ENCODE measurements at places on chromosomes 7 and 10.

- no peak for DNase-seq
Observed at GRCh38 chr10:24406809-24407483, 198.0 kb downstream of the KIAA1217 start.

DNA sequence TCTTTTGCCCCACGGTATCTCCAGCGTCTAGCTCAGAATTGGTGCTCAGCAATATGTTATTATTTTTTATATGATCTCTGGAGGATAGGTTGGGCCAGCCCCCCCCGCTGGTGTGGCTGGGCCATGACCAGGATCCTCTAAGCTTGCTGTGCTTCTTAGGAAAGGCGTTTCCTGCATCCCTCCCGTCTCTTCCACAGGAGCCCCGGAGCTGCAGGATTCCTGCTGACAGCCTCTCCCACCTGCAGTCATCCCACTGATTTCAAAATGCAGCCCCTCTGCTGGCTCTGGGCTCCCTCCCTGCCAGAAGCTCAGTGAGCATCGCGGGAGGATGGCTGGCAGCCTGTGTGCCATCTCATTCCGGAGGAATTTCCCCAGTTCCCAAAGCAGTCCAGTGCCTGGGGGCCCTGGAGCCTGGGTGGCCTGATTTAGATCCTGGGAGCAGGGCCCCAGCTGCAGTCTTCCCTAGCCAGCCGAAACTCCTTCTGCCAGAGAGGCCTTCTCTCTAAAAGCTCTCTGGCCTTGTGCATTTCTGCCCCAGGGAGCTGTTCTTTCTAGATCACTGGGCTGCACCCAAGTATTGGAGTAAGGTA is 21.8 kb upstream of the GOLGA7B start:
- DNase-seq: no peak

- DNase-seq: no peak
Observed at GRCh38 chr10:44716470-44717015, 194.6 kb upstream of the TMEM72 start.

DNA sequence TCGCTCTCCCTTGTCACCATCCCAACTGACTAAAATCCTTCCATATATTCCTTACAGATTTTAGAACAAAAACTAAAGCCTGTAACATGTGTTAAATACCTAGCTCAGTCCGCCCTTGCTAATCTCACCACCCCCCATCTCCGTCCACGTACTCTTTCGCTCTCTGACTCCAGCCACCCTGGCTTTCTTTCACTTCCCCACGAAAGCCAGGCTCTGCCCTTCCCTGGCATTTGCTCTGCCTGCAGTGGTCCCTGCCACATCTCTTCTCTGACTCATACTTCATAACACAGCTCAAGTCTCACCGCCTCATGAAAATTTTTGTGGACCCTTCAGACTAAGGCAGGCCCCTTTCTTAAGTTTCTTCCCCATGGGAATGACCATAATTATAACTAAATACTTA is 11.7 kb upstream of the GPAM start:
- no peak for DNase-seq

GRCh38 chr10:59463909-59464308 is 101.6 kb upstream of the FAM13C start:
- no peak for DNase-seq

GRCh38 chr7:5697754-5698424 is 83.6 kb downstream of the RNF216 start:
- DNase-seq: no peak

GRCh38 chr10:103818105-103818504 is 37.3 kb downstream of the SH3PXD2A start:
- DNase-seq: no peak

DNA sequence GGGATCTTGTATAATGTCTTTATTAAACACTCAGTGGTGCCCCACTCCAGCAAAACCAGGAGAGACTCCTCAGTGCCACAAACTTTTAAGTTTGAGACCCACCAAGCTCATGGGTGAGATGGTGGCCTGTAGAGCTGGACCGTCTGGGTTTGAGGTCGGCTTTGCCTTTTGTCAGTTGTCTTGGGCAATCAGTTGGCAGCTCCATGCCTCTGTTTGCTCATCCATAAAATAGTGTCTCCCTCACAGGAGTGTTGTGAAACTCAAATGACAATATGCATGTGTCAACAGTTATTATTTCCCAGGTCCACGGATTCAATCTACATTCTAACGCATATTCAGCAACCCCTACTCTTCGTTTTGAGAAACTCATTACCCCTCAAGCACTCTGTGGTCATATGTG is 367.8 kb upstream of the C7orf33 start:
- no peak for DNase-seq

DNA sequence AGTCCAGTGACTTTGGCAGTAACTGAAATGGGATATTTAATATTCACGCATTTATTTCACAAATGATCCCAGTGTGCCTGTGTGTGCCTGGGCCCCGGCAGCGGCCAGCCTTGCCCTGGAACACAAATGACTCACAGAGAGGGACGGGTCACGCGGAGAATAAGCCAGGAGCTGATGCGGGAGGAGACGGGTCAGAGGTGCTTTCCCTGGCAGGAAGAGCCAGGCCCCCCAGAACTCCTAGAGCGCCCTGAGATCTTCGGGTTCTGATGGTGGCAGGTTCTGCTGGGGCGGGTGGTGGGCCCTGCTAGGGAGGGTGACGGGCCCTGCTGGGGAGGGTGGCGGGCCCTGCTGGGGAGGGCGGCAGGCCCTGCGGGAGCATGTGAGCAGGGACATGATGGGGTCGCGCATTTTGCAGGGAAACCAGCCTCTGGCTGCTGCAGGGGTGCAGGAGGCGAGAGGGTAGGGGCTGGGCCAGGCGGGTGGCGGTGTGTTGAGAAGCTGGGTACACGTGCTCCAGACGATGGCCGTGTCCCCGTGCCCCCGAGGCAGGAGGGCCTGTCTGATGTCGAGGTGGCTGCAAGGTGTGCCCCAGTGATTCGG is 84.2 kb upstream of the DIP2C start:
- DNase-seq: no peak

DNA sequence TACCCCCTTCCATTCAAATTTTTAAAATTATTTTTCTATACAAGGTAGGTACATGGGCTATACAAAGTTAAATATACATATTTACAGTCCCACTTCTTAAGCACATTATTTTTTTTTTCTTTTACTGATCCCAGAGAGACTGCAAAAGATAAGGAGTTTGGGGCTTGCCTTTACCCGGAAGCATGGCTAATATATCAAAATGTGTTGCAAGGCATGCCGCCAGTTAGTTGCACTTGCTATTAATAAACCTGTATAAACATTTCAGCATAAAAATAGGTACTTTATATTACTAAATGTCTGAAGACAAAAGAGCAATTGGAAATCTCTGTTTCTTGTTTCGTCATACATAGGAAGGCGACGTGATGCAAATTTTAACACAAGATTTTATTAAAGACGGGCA is 21.5 kb upstream of the PDLIM1 start:
- DNase-seq: no peak

- DNase-seq: peak; percentile 36
Observed at GRCh38 chr7:151429560-151430331, 10.2 kb downstream of the CRYGN start.

GRCh38 chr7:159083001-159083697 is 61.5 kb downstream of the VIPR2 start:
- no peak for DNase-seq

- no peak for DNase-seq
Observed at GRCh38 chr10:71234970-71235685, 22.8 kb downstream of the UNC5B start.

GRCh38 chr10:59331661-59332060 is 30.7 kb downstream of the FAM13C start:
- no peak for DNase-seq

DNA sequence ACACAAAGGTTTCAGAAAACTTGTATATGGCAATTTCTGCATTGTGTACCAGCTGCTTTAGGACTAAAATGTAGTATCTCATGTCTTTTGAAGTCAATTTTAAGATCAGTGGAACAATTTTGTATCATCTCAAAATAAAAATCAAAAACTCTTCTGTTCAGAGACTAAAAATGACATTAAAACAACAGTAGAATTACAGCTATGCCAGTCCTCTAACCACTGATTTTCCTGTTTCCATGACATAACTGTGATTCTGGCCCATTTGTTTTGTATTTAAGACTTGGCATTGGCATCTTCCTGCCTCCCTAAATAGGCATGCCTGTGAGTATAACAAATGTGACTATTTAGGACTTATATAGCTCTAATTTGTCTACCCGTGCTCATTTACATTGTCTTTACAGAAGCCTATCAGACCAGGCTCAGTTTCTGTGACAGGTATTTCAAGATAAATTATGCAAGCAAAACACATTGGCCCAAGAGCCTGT is 29.1 kb upstream of the VPS41 start:
- no peak for DNase-seq

GRCh38 chr10:113538151-113538550 is 14.7 kb upstream of the HABP2 start:
- DNase-seq: no peak

GRCh38 chr7:12674861-12675260 is 12.6 kb upstream of the ARL4A start:
- no peak for DNase-seq

GRCh38 chr7:24862461-24862860 is 105.2 kb upstream of the GSDME start:
- DNase-seq: no peak

DNA sequence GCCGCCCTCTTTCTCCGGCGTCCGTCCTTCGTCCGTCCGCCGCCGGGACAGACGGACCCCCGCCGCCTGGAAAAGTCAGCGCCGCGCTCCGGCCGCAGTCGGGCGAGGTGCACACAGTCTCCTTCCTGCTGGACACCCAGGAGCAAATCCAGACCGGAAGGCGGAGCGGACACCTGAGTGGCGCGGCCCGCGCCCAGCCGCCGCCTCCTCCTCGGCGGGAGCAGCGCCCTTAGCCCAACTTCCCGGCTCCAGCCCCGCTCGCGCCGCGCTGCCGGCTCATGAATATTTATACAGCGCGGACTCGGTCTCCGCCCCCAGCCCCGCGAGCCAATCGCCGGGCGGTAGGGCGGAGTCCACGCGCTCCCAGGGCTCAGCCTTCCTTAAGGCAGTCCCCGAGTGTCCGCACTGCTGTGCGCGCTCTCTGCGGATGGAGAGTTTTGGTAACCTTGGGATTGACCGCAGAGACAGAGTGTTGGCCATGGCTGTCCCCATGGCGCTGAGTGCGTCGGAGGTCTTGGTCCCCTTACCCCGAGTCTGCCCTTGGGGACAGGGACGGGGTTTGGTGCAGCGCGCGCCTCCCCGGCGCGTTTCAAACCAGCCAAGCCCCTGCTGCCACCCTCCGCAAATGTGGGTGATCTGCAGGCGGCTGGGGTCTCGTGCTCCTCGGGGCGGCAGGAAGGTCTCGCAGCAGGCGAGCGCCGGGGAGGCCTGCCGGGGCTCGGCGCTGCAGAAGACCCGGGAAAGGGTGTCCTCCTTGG is at the start of gene FZD8:
Gene FZD8 (minus strand): TSS at position 262 of the 758 bp plus-strand sequence. CDS start 867 bp downstream, outside the sequence.
- DNase-seq: peak; percentile 34

DNA sequence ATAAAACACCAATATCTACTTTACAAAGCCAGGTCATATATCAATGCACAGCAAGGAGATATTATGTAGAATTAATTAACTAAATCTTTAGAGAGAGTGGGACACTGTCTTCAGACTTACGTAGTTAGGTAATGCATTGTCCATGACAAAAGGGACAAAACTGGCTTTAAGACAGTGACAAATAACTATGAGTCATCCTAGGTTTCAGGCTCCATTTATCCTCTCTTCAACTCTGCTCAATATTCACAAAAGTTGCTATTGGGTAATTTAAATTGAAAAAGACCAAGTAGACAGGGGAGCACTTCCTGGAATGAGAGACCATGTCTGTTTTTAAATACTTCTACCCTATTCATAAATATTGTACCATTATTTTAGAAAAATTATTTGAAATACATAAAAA is 464.5 kb downstream of the ARL4A start:
- DNase-seq: no peak

- DNase-seq: no peak
Observed at GRCh38 chr7:149729983-149730801, 43.2 kb downstream of the ZNF467 start.

- DNase-seq: no peak
Observed at GRCh38 chr10:126705951-126706565, 35.6 kb upstream of the C10orf90 start.

DNA sequence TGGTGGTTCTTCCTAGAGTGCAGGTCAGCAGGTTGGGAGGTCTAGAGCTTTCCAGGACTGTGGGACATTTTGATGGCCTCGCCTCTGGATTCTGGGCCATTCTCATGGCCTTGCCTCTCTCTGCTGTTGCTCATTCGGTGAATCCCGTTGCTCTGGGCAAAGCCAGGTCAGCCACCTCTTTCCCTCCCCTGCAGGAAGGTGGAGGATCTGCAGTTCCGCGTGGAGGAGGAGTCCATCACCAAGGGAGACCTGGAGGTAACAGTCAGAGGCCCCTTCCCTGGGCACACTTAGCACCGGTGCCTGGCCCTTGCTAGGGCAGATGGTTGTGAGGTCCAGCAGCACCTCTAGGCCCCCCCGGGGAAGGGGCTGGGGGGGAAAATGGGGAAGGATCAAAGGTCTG is 74.9 kb downstream of the CLIP2 start:
- DNase-seq: no peak

GRCh38 chr7:35253710-35254495 is at the start of gene TBX20:
Gene TBX20, minus strand, starts transcription at chr7:35254100. Its CDS starts 480 bp downstream, at chr7:35253620.
- DNase-seq: no peak

DNA sequence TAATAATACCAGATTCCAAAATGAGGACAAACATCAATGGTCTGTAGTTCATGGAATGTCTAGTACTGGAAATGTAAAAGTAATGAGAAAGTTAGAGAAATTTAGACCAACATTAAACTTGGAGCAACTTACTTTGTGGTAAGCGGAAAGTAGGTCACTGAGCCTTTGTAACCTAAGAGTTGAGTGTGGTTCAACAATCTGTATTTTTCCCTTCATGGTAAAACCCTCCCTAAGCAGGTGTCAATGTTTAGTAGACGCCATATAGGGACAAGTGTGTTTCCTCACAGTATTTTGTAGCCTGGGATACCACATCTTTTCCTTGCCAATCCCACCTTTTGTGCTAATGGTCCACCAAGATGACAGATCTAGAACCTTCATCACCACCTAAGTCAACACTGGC is 67.3 kb upstream of the RSU1 start:
- no peak for DNase-seq

- DNase-seq: no peak
Observed at GRCh38 chr10:85430991-85431390, 935.6 kb downstream of the GRID1 start.

DNA sequence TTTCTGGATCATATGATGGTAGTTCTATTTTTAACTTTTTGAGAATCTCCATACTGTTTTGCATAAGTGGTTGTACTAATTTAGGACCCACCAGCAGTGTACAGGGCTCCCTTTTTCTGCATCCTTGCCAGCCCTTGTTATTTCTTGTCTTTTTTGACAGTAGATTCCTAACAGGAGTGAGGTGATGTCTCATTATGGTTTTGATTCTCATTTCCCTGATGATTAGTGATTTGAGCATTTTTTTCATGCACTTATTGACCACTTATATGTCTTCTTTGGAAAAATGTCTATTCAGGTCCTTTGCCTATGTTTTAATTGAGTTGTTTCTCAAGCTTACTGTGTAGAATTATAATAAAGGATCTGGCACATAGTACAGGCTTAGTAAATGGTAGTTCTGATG is 238.8 kb upstream of the BMPER start:
- no peak for DNase-seq

DNA sequence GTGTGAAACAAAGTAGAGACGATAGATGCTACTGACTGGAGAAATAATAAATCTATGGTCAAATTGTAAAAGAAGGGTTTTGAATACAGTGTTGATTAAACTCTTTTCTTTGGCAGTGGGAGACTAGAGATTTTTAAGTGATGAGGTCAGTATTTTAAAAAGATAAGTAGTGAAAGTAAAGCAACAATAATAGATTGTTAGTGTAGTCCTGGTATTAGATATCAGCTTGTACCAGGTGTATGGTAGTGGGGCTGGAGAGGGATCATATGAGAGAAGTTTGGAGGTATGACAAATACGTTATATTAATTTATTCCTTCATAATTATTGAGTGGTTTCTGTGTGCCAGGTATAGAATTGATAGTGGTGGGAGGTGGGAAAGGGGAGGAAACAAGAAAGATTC is 25.2 kb downstream of the PHTF2 start:
- DNase-seq: no peak

All from stimulated activated CD4-positive, alpha-beta T cell treated with anti-CD3 and anti-CD28 coated beads, Interleukin-15, amount 100 ng/mL, for 1 hour (primary cell).